ENCODE measurements at places on chromosomes 11 and 22. TPM values are rescaled to one million over a fixed set of nuclear protein-coding genes. Genes with fewer than 3 reads are reported as not detected.

GRCh38 chr11:75667831-75668450 lies 897 bp downstream of the MAP6 start:
- H3K27ac ChIP-seq, result no peak overlapping the region
- peaks cover 74% of the 10 kb centered on the region for H3K27me3 ChIP-seq
- peak; percentile 70 for DNase-seq
- H3K36me3 ChIP-seq, result no peaks in the 10 kb centered on the region

Gene NAALAD2
- total RNA-seq, result 4.0 TPM

Gene TREH
- total RNA-seq, result not detected

- H3K36me3 ChIP-seq, result no peaks in the 10 kb centered on the region
- H3K4me1 ChIP-seq, result no peaks in the 10 kb centered on the region
- no peaks in the 10 kb centered on the region for H3K27me3 ChIP-seq
- no peak overlapping the region for H3K27ac ChIP-seq
Observed at GRCh38 chr11:11717064-11717725, 95.4 kb upstream of the GALNT18 start.

DNA sequence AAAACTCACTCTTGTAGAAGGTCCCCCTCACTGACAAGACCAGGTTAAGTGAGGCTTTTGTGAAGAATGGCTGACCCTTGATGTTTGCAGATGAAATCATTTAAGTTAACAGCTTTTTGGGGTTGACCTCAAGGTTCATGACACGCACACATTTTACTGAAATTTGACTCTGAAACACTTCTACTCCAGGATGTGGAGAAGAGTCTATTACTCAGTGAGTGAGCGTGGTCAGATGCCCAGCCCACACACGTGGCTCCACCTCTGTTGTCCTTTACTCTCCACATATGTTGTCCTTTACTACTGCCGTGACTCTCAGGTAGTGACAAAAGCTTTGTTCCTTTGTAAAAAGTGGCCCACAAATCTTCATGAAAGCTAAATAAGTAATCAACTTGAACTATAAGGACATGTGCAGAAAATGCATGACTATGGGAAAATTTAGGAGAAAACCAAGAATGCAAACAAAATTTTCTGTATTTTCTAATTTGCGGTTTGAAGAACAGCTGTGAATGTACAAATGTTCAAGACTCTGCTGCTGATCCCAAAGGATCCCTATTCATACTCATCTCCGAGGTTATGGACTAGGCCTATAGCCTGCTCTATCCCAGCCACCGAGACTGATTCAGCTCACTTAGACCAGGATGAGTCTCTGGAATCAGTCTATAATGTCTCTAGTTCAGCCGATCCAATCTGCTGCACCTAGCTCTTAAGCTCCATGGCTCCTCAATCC lies 22.4 kb downstream of the XRRA1 start:
- no peak for DNase-seq
- peaks cover 7% of the 10 kb centered on the region for H3K4me1 ChIP-seq
- H3K27me3 ChIP-seq, result no peaks in the 10 kb centered on the region
- no peak overlapping the region for H3K27ac ChIP-seq
- H3K36me3 ChIP-seq, result no peaks in the 10 kb centered on the region

GRCh38 chr22:43173976-43174720 lies 12.8 kb downstream of the TTLL12 start:
- peaks cover 70% of the 10 kb centered on the region for H3K36me3 ChIP-seq
- no peak overlapping the region for H3K27ac ChIP-seq
- no peaks in the 10 kb centered on the region for H3K4me1 ChIP-seq
- H3K4me3 ChIP-seq, result no peak overlapping the region

Gene ZBTB16
- total RNA-seq, result 14.1 TPM

- no peaks in the 10 kb centered on the region for H3K27me3 ChIP-seq
- no peaks in the 10 kb centered on the region for H3K36me3 ChIP-seq
- DNase-seq, result no peak
- no peak overlapping the region for H3K4me3 ChIP-seq
- H3K4me1 ChIP-seq, result peaks cover 19% of the 10 kb centered on the region
Observed at GRCh38 chr11:24708616-24709015, 211.8 kb downstream of the LUZP2 start.

DNA sequence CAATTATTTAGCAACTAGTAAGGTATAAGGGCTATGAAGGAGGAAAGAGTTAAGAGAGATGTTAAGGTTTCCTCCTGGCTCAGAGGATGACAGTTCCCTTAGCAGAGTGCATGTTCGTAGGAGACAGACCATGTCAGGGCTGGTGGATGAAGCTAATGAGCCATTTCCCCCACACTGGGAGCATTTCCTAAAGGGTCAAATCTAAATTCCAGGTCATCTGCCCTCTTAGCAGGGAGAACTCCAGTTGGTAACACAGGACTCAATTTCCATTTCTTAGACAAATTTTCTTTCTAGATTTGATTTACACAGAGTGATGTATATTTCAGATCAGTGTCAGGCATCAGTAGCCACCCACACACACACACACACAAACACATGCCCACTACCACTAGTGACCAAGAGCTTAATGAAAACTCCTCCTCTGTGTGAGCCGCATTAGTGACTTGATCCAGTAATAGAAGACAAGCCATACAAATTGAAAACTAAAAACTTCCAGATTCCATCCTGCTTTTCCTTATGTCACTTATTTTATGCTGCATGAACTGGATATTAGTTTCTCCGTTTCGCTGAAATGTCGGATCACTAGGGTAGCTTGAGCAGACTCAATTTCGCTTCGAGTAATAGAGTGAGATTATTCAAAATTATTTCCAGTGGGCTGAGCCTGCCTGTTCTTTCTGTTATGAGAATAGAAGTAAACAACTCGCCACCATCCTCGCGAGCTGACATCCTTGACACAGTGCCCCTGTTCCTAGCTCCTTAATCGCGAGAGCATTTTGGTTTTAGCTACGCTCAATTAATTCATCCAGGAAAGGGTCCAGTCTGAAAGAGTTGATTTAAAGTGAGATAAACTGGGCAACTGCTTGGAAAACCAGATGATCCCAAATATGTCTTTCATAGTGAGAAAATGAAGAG lies 582.6 kb downstream of the SOX6 start:
- H3K4me1 ChIP-seq, result peaks cover 4% of the 10 kb centered on the region
- no peak overlapping the region for H3K27ac ChIP-seq
- no peaks in the 10 kb centered on the region for H3K36me3 ChIP-seq
- H3K27me3 ChIP-seq, result no peaks in the 10 kb centered on the region
- no peak for DNase-seq
- H3K4me3 ChIP-seq, result no peak overlapping the region

Gene MAPK8IP1
- 46.0 TPM for total RNA-seq

DNA sequence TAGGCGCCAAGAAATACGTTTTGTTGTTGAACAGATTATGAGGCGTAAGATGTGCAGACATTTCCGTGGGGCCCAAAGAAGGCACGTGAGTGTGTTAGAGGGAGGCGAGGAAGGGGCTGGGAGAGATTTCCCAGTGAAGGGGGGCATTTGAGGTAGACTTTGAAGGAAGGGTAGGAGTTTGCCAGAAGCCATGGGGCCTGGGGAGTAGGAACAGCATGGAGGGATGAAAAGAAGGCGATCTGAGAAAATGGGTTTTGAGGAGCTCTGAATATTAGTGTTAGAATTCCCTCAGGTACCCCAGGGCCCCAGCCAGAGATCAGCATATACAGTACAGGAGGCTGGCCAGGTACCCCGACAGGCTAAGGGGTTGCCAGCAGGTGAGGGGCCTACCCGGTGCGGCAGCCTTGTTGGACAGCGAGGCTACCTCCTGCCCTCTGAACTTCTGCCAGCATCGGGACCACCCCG lies 414 bp upstream of the MIEF1 start:
- no peak for DNase-seq
- peak overlapping the region; percentile 69 for H3K27ac ChIP-seq
- peaks cover 29% of the 10 kb centered on the region for H3K36me3 ChIP-seq
- peaks cover 27% of the 10 kb centered on the region for H3K4me1 ChIP-seq

Gene MS4A3
- total RNA-seq, result not detected
